ENCODE measurements at places on chromosomes 16 and 17.

- DNase-seq: no peak
Observed at GRCh38 chr17:55318715-55319487, 54.1 kb downstream of the HLF start.

GRCh38 chr16:20799599-20799998 lies 6.7 kb downstream of the ERI2 start:
- DNase-seq: no peak

DNA sequence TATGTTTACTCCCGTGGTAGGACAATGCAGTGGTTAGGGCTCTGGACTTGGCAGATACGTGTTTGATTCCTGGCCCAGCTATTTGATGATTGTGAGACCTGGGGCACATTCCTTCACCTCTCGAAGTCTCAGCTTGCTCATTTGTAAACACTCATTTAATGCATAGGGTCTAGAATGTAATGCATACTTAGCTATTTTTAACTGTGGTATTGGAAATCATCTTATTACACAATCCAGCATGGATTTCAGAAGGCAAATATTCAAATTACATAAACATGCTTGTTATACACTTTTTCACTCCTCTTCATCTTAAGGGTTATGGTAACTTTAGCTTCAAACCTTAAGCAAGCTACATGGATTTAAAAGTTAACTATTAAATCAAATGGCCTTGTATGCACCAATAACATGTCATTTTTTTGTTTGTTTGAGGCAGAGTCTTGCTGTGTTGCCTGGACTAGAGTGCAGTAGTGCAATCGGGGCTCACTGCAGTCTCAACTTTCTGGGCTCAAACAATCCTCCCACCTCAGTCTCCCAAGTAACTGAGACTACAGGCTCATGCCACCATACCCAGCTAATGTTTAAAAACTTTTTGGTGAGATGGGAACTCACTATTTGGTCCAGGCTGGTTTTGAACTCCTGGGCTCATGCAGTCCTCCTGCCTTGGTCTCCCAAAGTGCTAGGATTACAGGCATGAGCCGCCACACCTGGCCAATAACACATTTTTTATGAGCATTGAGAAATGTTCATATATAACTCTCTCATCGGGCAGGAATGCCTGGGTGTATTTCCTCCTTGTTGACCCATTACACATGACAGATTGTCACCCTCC lies 52.5 kb downstream of the VAT1L start:
- no peak for DNase-seq

- no peak for DNase-seq
Observed at GRCh38 chr16:31201582-31202413, 762 bp downstream of the PYCARD start.

GRCh38 chr17:41377546-41377945 lies 4.6 kb downstream of the KRT34 start:
- DNase-seq: no peak

Measured in stimulated activated CD4-positive, alpha-beta T cell treated with anti-CD3 and anti-CD28 coated beads, TNF-alpha, amount 100 ng/mL, for 48 hours (primary cell).